Inflammatory macrophage treated with lipopolysaccharide for 4 hours (primary cell): ENCODE measurements at places on chromosomes 4 and X.

DNA sequence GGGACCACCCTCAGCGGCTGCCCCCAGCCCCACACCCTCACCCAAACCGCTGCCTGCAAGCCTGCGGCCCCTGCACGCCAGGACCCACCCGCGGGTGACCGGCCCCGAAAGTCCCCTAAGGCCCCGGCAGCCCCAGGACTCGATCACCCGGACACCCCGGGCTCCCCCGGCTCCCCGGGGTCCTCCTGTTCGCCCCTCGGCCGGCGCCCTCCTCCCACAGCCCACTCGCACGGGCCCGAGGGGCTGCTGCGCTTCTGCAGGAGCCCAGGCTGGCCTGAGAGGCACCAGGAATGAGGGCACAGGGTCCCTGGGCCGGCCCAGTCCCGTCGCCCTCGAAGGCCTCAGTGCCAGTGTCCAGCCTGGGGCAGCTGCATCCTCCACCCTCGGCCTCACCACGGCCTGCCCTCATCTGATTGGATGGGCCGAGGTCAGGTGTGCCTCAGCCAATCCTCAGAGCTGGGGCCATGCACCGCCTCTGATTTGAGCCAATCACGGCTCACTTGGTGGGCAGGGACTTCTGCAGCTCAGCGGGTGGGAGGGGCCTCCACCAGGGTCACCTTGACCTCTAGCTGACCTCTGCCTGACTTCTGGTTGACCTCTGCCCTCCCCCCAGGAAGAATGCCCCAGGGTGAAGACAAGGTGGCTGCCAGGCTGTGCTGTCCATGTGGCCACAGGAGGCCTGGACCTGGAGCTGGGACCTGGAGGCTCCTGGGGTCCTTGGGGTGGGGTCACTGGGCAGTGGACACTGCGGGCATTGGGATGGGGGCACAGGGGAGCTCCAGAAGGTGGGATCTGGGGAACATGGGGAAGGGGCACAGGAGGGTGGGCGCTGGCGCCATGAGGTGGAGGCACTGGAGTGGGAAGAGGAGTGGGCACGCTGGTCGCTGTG lies 97.6 kb upstream of the NKX1-1 start:
- no peak for DNase-seq

DNA sequence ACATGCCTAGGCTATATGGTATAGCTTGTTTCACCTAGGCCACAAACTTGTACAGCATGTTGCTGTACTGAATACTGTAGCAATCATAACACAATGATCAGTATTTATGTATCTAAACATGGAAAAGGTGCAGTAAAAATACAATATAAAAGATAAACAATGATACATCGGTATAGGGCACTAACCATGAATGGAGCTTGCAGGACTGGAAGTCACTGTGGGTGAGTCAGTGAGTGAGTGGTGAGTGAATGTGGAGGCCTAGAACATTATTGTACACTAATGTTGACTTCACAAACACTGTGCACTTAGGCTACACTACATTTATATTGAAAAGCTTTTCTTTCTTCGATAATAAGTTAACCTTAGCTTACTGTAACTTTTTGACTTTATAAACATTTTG lies 45.6 kb upstream of the ANK2 start:
- DNase-seq: no peak

GRCh38 chrX:9942086-9942485 lies 25.1 kb upstream of the CLDN34 start:
- peak; percentile 27 for DNase-seq

DNA sequence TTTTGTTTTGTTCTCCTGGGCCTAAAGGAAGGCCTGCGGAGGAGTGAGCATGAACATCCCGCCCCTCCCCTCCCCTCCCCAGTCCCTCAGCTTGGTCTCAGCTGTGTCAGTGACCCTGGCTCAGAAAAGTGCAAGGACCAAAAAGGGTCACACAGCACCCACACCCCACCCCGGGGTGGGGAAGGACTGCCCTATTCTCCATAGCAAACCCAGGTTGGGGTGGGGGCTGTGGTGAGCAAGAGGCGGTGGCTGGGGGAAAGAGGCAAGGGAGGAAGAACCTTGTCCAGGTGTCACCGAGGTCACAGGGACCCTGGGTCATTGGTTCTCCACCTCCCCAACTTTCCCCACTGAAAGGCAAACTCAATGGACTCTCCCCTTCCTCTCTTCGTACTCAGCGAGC lies 7.6 kb upstream of the MSX1 start:
- no peak for DNase-seq

DNA sequence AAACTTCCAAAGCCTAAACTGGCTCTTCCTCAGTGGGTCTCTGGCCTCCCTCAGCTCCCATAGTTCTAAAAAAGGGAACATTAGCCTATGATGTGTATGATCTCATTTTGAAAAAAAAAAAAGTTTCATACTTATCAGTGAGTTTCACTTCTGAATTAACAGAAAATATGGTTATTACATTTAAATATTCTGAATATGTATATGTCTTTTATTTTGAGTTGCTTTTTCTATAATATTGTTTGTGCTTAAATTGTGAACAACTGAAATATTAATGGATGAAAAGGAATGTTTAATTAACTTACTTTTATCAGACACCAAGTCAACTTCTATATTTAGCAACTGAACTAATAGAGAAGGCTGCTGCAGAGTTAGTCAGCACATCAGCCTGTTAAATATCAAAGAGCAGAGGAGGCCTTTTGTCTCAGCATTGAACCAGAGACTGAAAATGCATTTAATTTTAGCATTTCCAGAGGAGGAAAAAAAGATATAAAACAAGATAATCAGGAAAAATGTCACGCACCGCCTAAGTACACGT lies 20.4 kb upstream of the FHL1 start:
- peak; percentile 66 for DNase-seq
